ENCODE measurements at places on chromosomes 4 and X. TPM values are rescaled to one million over a fixed set of nuclear protein-coding genes. Genes with fewer than 3 reads are reported as not detected.

DNA sequence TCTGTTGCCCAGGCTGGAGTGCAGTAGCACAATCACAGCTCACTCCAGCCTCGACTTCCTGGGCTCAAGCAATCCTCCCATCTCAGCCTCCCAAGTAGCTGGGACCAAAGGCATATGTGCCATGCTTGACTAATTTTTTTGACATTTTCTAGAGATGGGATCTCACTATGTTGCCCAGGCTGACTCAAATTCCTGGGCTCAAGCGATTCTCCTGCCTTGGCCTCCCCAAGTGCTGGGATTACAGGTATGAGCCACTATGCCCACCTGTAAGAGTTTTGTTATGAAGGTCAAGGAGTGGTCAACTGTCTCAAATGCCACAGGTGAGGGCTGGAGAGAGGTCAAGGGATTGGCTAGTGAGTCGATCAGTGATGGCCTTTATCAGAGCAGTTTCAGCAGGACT is 32.5 kb downstream of the TMEM150C start:
- no peak overlapping the region for H3K4me3 ChIP-seq
- DNase-seq = no peak
- no peaks in the 10 kb centered on the region for H3K27me3 ChIP-seq
- H3K36me3 ChIP-seq = no peaks in the 10 kb centered on the region

DNA sequence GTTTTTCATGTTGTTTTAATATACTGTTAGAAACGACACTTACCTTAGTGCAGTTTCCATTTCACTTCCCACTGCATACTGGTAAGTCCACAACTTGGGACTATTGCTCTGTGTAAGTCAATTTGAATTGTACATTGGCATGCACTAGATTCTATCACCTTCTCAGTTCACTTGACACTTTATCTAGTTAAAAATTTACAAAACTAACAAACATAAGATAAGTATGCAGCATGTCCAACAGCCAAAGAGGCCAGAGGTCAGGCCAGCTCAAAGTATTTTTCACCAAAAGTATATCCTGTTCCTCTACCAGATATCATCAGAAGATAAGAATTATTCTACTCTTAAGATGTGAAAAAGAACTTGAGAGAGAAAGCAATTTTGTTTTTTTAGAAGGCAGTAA is 75.9 kb downstream of the QRFPR start:
- H3K4me1 ChIP-seq = no peaks in the 10 kb centered on the region
- H3K27ac ChIP-seq = no peak overlapping the region
- no peaks in the 10 kb centered on the region for H3K36me3 ChIP-seq
- no peak overlapping the region for H3K4me3 ChIP-seq
- no peaks in the 10 kb centered on the region for H3K27me3 ChIP-seq
- no peak for DNase-seq

DNA sequence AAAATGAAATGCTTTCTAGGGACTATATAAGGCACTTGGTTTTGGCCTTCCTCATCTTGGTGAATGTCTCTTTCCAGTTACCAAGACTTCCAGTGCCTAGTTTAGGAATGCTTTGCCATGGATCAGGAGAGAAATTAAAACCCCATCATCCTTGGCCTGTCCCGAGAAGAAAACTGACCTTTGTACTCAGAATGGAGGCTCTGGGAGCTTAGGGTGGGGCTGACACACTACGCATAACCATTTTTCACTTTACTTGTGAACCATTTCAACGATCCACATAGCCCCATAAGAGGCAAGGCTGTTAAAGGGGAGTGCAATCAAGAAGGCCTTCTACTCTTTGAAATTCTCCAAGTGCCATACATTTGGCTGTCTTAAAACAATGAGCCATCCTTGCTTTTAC is 26.7 kb upstream of the ZCCHC13 start:
- no peaks in the 10 kb centered on the region for H3K27me3 ChIP-seq
- DNase-seq = no peak
- H3K27ac ChIP-seq = no peak overlapping the region
- H3K4me3 ChIP-seq = no peak overlapping the region
- peaks cover 9% of the 10 kb centered on the region for H3K36me3 ChIP-seq

DNA sequence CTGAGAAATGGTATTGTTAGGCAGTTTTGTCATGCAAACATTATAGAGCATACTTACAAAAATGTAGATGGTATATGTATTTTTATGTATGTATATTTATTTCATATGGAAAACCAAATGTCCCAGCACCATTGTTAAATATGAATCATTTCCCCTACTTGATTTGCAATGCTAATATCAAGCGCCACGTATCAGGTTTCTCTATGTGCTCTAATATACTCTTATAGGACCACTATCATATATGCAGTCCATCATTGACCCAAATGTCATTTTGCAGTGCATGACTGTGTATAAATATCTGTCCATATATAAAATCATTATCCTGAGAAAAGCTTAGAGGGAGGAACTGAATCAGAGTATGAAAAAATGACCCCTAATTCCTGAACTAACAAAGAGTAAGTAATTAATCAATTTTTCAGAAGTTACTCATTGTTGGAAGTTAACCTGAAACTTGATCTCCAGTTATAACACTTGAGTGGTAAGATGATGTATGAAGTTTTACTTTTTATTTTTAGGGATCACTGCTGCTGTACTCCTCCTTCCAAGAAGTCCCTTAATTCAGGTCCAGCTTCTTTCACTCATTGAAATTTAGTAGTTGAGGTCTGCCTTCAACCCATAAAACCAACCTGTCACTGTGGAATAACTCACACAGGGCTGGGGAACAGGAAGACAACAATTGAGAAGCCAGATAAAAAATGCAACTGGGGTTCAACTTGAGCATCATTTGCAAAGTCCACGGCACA is 134.8 kb upstream of the LDB2 start:
- no peak overlapping the region for H3K27ac ChIP-seq
- H3K4me3 ChIP-seq = peak overlapping the region; percentile 7
- no peak for DNase-seq
- no peaks in the 10 kb centered on the region for H3K27me3 ChIP-seq

GRCh38 chr4:32112891-32113290 is 1392.7 kb downstream of the PCDH7 start:
- H3K27me3 ChIP-seq = no peaks in the 10 kb centered on the region
- H3K4me1 ChIP-seq = no peaks in the 10 kb centered on the region
- H3K27ac ChIP-seq = no peak overlapping the region
- no peak for DNase-seq
- no peak overlapping the region for H3K4me3 ChIP-seq

GRCh38 chr4:144366425-144366824 is 225.9 kb upstream of the GYPA start:
- H3K27me3 ChIP-seq = no peaks in the 10 kb centered on the region
- H3K4me3 ChIP-seq = no peak overlapping the region
- DNase-seq = no peak
- H3K4me1 ChIP-seq = no peaks in the 10 kb centered on the region

GRCh38 chr4:85736571-85736970 is 261.6 kb downstream of the ARHGAP24 start:
- no peaks in the 10 kb centered on the region for H3K4me1 ChIP-seq
- no peak overlapping the region for H3K27ac ChIP-seq
- no peaks in the 10 kb centered on the region for H3K27me3 ChIP-seq
- H3K36me3 ChIP-seq = no peaks in the 10 kb centered on the region
- no peak for DNase-seq

GRCh38 chr4:102230194-102230593 is 115.1 kb downstream of the SLC39A8 start:
- no peak overlapping the region for H3K4me3 ChIP-seq
- H3K36me3 ChIP-seq = no peaks in the 10 kb centered on the region
- H3K27ac ChIP-seq = no peak overlapping the region
- no peak for DNase-seq

DNA sequence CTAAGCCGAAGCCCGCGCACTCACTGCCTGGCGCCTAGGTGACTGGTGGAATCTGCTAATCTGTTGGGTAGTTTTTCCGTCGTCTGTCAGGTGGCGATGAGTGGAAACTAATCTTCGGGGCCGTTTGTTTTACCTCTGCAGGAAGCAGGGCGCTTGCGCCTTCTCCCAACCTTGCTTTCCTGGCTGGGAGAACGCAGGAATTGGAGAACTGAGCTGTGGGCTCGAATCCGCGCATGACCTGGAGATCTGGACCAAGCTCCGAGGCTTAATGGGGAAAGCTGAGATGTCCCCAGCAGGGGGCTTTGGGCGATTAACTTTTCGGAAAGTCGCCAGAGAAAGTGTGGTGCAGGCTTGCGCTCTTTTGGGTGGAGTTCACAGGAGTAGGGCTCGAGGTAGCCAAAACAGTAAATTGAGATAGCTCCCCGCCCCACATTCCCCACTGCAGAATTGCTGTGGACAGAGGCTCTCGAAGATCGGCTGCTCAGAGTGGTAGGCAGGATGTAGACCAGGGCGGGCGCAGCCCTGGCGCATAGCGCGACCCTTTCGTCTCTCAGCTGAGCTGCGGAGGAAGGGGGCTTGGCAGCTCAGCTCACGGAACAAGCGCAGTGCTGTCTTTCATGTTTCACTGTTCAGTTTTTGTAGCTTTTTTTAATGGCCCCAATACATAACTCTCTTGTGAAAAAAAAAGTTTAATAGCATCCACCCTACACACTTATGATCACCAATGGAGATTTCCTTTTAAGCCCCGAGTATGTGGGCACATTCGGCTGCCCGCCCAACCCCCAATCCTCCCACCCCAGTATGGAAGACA is 2.7 kb upstream of the FGF5 start:
- H3K4me1 ChIP-seq = peaks cover 9% of the 10 kb centered on the region
- peaks cover 49% of the 10 kb centered on the region for H3K27me3 ChIP-seq
- no peaks in the 10 kb centered on the region for H3K36me3 ChIP-seq

- H3K4me1 ChIP-seq = no peaks in the 10 kb centered on the region
- no peaks in the 10 kb centered on the region for H3K27me3 ChIP-seq
- H3K27ac ChIP-seq = no peak overlapping the region
- H3K4me3 ChIP-seq = no peak overlapping the region
- H3K36me3 ChIP-seq = no peaks in the 10 kb centered on the region
- DNase-seq = no peak
Measured at GRCh38 chr4:167129146-167129545, 105.1 kb downstream of the SPOCK3 start.

GRCh38 chr4:44446801-44447562 is 1.6 kb downstream of the KCTD8 start:
- H3K4me3 ChIP-seq = peak overlapping the region; percentile 57
- H3K36me3 ChIP-seq = no peaks in the 10 kb centered on the region
- H3K27ac ChIP-seq = no peak overlapping the region
- peak; percentile 46 for DNase-seq
- peaks cover 12% of the 10 kb centered on the region for H3K27me3 ChIP-seq
- H3K4me1 ChIP-seq = no peaks in the 10 kb centered on the region

GRCh38 chrX:102712981-102713625 is 855 bp downstream of the GPRASP2 start:
- peak overlapping the region; percentile 90 for H3K4me3 ChIP-seq
- H3K4me1 ChIP-seq = no peaks in the 10 kb centered on the region
- DNase-seq = peak; percentile 84
- no peaks in the 10 kb centered on the region for H3K36me3 ChIP-seq
- peak overlapping the region; percentile 78 for H3K27ac ChIP-seq
- no peaks in the 10 kb centered on the region for H3K27me3 ChIP-seq

GRCh38 chrX:54494166-54494988 is 1.7 kb downstream of the FGD1 start:
- H3K27me3 ChIP-seq = no peaks in the 10 kb centered on the region
- no peak overlapping the region for H3K27ac ChIP-seq
- H3K36me3 ChIP-seq = no peaks in the 10 kb centered on the region
- no peaks in the 10 kb centered on the region for H3K4me1 ChIP-seq

GRCh38 chr4:37599092-37599790 is 86.9 kb downstream of the RELL1 start:
- H3K4me3 ChIP-seq = no peak overlapping the region
- no peaks in the 10 kb centered on the region for H3K36me3 ChIP-seq
- DNase-seq = peak; percentile 22
- H3K27me3 ChIP-seq = no peaks in the 10 kb centered on the region
- no peaks in the 10 kb centered on the region for H3K4me1 ChIP-seq

DNA sequence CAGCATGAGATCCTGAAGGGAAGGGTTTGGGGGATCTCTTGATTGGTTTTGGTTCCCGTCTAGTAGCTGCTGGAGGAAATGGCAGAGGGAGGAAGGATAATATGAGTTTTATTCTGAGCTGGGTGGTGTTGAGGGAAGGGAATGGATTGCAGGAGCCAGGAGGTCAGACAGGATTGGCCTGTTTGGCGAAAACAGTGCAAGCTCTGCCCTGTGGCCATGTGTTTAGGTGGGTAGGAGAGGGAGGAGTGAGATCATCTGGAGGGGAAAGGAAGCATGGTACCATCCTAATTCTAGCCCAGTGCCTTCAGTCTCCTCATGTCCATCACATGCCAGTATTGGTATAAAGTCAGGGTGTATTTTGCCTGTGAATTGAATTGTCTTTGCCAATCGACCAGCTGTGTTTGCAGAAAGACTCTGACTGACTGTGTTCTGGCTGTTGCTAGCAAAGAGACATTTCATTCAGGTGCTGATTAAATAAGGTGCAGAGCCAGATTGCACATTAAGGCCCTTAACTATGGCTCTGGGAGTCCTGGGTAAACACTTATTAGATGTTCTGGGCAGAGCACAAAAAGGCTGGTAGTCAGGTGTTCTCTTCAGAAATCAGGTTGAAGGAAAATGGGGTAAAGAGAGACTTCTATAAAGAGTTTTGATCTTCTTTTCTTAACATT is 10.0 kb downstream of the TMEM164 start:
- no peaks in the 10 kb centered on the region for H3K36me3 ChIP-seq
- no peak for DNase-seq
- no peak overlapping the region for H3K27ac ChIP-seq
- no peaks in the 10 kb centered on the region for H3K27me3 ChIP-seq
- peaks cover 3% of the 10 kb centered on the region for H3K4me1 ChIP-seq

DNA sequence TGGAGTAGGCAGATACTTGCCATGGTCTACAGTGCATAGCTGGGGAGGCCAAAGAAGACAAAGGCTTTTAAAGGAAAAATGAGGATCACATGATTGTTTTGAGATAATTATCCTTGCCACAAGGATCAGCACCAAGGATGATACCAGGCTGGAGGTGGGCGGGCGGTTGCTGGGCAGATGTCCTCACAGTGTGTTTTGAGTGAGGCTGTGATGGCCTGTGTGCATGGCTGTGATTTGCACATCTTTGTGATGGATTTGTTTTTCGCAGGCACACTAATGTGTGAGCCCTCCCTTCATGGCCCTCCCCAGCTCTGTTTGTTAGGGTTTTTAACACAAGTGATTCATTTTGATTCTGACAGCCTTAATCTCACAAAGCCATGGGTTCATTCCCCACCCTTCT is 46.8 kb downstream of the RGS12 start:
- DNase-seq = no peak
- H3K36me3 ChIP-seq = no peaks in the 10 kb centered on the region
- H3K4me1 ChIP-seq = no peaks in the 10 kb centered on the region

The ZFP42 gene
- total RNA-seq = not detected

The NLGN4X gene
- 5.6 TPM for total RNA-seq

The GPR101 gene
- not detected for total RNA-seq

The ALB gene
- total RNA-seq = 0.19 TPM

The ESX1 gene
- total RNA-seq = not detected

The SULT1E1 gene
- 1.4 TPM for total RNA-seq

The DACH2 gene
- 0.47 TPM for total RNA-seq

The TLR3 gene
- total RNA-seq = 22.7 TPM

The HEPH gene
- 14.4 TPM for total RNA-seq

The PNMA5 gene
- total RNA-seq = not detected
